ENCODE measurements at places on chromosomes 1 and 21.

GRCh38 chr1:172373864-172374263, 46.6 kb upstream of the C1orf105 start:
- DNase-seq: no peak

- DNase-seq: no peak
Observed at GRCh38 chr1:151062741-151063371, 2.7 kb downstream of the MLLT11 start.

GRCh38 chr21:18147678-18148077, 97.0 kb upstream of the CHODL start:
- DNase-seq: no peak

GRCh38 chr1:202272103-202272845, 69.5 kb downstream of the UBE2T start:
- no peak for DNase-seq

- DNase-seq: no peak
Observed at GRCh38 chr1:161913482-161914140, 110.1 kb downstream of the OLFML2B start.

DNA sequence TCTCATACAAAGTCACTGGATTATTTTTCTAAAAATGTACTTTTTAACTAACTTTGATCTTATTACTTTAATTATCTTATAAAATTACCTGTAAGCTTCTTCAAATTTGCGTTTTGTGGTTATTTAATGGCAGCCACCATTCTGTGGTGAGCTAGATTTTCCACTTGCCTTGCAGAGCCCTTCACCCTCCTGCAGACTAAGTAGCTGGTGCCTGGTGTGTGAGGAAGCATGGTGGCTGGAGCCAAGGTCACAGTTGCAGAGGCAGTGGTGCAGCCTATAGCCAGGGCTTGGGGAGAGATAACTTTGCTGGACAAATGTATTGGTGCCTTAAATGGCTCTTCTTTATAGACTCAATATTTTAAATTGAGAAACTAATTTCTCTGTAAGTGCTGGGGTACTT, 11.2 kb upstream of the CD84 start:
- DNase-seq: no peak

- no peak for DNase-seq
Observed at GRCh38 chr1:202945483-202945882, 12.6 kb downstream of the ADIPOR1 start.

DNA sequence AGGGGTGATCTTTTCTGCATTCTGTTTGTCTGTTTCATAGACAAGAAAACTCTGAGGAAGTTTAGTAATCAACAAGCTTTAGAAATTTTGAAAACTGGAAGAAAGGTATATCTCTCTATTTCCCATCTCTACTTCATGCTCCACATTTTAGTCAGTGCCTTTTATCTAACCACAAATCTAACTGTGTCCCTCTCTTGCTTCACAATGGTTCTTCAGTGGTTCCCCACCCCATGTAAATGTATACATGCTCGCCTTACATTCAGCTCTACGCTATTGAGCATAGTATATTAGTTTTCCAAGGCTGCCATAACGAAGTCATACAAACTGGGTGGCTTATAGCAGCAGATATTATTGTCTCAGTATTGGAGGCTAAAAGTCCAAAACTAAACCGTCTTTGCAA, 14.4 kb upstream of the SAMSN1 start:
- DNase-seq: no peak

DNA sequence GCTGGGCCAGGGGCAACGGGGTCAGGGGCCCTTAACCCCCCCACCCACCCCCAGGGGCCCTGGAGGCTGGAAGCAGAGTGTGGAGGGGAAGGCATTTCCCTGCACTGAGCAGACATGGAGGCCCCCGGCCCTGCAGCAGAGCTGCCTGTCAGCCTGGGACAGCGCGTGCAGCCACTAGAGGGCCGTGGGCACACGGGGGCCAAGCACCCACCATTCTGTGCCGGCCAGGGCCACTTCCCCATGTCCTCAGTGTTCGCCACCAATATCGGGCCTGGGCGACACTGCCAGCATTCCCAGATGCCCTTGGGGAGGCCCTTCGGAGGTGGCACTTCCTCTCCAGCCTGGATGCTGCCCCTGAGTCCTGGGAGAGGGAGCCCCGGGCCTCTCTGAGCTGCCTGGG, 23.2 kb upstream of the ARHGEF16 start:
- DNase-seq: no peak

GRCh38 chr21:41043014-41043413, 124.9 kb upstream of the BACE2 start:
- no peak for DNase-seq

- no peak for DNase-seq
Observed at GRCh38 chr1:37420456-37420855, 53.9 kb upstream of the ZC3H12A start.

GRCh38 chr1:195030793-195031192, 1577.4 kb downstream of the KCNT2 start:
- no peak for DNase-seq

GRCh38 chr1:194225821-194226220, 1039.4 kb upstream of the B3GALT2 start:
- DNase-seq: no peak

DNA sequence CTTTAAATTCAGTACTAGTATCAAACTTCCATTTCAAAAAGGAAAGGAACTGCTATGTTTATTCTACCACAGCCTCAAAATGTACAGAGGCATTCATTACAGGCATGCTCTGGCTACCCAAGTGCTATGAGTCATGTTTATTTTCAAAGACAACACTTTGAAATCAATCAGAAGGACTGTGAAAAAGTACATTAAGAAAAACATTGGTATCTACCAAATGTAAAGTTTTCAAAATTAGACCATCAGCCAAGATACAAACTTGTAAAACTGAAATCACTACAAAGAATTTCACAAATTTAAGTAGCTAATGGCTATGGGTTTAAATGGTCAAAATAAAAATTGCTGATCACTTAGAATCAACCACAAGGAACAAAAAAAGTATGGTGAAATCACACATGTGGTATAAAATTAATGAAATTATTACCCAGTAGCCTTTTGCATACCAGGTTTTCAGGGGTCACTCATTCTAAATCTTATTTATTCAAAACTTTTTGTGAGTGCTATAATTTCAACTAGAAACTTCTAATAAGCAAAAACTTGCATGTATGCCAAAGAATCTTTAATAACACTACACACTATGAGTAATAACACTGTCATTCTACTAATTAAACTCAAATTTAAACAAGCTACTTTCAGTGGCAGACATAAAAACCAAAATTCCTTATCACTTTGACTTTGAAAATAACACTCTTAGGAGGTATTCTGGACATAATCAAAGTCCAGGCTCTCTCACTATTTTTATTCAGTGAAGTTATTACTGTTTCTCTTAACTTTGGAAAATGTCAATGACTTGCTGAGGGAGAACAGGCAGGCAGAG, 49.2 kb downstream of the ENAH start:
- DNase-seq: no peak

GRCh38 chr21:38743772-38744529, 61.8 kb upstream of the ETS2 start:
- DNase-seq: no peak

DNA sequence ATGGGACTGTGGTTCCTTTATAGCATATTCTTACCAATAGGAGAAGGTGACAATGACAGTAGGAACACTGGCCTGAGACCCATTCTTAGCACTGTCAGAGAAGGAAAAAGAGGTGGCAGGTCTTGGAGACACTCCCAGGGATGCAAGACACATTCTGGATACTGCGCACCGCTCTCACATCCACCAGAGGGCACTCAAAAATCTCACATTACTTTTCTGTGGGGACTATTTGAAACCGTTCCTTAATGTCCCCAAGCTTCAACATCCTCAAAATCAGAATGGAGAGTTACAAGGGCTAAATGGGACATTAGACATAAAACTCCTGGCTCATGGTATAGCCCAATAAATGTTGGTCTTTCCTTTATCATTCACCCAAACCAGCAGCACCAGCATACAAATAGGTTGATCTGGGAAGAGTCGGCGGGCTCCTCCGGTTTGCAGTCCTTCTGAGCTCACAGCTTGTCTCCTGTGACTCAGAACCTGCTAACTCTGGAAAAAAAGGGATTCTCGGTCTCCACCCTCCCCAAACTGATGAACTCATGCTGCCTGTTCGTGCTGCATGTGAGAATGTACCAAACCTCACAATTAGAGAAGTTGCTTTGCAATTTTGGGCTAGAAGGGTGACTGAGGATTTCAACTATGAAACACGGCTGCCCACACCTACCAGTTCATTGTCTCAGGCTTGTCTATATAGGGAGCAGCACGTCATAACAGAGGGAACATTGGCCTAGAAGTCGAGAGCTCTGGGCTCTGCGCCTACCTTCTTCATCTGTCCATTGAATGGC, 40.2 kb downstream of the IL12RB2 start:
- no peak for DNase-seq

GRCh38 chr1:47252795-47253194, 20.8 kb upstream of the TAL1 start:
- DNase-seq: no peak

GRCh38 chr1:197922070-197922390, 4.9 kb downstream of the LHX9 start:
- no peak for DNase-seq

DNA sequence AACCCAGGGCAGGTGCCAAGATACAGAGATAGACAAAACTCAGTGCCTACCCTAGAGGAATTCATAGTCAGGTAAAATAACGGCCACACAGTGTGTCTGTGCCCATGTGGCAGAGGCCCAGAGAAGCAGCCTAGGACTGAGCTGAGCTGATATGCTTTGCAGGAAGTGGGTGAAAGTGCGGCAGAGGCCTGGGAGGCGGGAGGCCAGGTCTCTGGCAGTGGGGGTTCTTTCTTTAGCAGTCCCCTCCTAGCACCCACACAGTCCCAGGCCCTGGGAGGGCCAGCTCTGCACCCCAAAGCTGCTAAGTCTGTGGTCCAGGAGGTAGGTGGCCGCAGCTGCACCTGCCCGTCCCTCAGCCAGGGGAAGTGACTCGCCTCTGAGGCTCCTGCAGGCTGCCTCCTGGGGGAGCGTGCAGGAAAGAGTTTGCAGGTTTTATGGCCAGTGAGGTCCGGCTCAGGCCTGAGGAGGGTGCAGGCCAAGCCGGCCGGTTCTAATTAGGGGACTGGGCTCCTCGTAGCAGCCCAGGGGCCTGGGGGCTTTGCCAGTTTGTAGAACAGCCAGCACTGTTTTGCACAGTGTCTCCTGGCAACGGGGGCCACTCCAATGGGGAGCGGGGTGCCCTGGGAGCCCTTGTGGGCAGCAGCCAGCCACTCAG, 107.9 kb downstream of the SPSB1 start:
- no peak for DNase-seq

- DNase-seq: no peak
Observed at GRCh38 chr1:183195142-183195574, 9.1 kb downstream of the LAMC2 start.

- DNase-seq: no peak
Observed at GRCh38 chr21:30340714-30341573, 3.5 kb upstream of the KRTAP27-1 start.

DNA sequence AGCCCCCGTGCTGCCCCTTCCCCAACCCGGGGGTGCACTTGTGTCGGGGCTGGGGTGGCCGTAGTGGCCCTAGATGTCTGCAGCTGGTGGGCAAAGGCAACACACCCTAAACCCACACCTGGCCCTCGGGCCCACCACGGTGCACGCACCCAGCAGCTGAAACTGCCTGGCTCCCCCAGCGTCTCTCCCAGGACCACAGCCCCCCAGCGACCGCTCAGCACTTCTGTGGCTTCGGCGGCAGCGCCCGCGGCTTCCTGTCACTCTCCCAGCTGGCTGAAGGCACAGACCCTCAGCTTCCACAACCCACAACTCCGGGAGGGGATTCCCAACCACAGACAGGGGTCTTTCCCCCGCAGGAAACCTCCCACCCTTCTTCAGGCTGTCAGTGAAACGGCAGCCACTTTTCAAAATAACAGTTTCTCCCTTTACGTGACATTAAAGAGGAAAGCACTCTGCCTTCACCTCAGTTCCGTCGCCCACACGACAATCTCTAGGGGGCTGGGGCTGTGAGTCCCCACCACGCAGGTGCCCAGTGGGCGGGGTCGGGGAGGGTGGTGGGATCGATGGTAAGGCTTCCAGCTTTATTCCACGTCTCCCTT, 40.7 kb upstream of the COL6A2 start:
- DNase-seq: no peak

- no peak for DNase-seq
Observed at GRCh38 chr1:20446796-20447195, 39.2 kb downstream of the CAMK2N1 start.

GRCh38 chr1:94093396-94093795, 27.6 kb downstream of the ABCA4 start:
- DNase-seq: no peak

DNA sequence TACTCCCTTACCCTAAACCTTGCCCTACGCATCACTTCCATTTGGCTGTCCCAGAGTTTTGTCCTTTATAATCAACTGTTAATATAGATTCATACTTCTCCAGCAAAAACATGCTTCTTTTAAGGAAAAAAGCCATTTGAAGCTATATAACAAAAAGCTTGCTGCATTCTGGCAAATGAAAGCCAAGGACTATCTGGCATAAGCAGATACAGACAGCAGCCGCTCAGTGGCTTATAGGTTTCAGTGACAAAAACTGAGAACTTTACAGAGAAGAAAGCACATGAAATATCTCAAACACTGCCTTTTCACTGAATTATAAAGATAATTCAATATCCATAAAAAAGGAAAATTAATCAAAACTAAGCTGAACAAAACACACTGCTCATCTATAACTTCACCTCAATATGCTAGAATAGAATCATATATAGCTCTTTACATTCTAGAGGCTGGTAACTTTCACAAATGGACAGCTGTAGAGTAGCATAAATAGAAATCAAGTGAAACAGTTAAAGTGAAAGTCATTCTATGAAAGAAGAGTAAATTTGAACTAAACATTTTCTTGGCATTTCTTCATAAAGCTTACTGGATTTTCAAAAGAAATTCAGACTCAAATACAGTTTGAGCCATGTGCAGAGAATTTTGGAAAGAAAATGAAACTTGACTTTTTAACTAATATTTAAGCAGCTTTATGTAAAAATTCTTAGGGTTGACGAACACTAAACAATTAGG, 19.6 kb downstream of the CDC42BPA start:
- no peak for DNase-seq

- no peak for DNase-seq
Observed at GRCh38 chr1:186849826-186850225, 21.1 kb downstream of the PLA2G4A start.

GRCh38 chr1:211478376-211478775, 13.6 kb downstream of the RD3 start:
- no peak for DNase-seq

DNA sequence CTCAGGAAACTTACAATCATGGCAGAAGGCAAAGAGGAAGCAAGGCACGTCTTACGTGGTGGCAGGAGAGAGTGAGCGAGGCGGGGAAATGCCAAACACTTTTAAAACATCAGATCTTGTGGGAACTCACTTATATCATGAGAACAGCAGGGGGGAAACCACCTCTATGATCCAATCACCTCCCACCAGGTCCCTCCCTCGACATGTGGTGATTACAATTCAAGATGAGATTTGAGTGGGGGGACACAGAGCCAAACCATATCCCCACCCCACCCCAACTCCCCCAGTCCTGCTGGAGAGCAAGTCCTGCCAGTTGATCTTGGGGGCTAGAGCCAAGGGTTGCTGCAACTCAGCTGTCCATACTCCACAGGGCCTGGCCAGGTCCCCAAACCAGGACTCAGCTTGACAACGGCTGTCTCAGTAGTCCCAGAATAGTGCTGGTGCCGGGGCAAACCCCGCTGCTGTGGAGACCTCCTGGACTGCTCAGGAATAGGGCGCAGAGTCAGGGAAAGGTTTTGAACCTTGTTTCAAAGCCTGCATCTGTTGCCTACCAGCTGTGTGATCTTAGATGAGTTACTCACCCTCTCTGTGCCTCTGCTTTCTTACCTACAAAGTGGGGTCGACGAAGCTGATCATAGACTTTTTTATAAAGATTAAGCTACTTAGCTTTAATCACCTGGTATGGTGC, 79.5 kb downstream of the STUM start:
- DNase-seq: no peak

GRCh38 chr1:164801791-164802502, 243.0 kb downstream of the PBX1 start:
- no peak for DNase-seq
